Substantia nigra (tissue), 51 donors: ENCODE measurements at places on chromosomes 11 and 22.

DNA sequence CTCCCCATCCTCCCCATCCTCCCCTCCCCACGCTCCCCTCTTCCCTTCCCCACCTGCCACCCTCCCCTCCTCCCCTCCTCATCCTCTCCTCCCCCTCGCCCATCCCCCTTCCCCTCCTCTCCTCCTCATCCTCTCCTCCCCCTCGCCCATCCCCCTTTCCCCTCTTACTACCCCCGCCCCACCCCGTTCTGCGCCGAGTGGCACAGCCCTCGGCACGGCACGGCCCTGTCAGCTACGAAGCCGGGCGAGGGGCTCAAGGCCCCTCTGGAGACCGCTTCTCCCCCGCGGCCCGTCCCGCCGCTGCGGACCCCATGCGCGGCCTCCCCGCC lies 449.9 kb downstream of the OPCML start:
- DNase-seq, result peak; percentile 11

- DNase-seq, result no peak
These were observed 27.7 kb upstream of the RAB1B start for GRCh38 chr11:66240781-66241136.

GRCh38 chr11:95193541-95193940 lies 37.5 kb downstream of the SESN3 start:
- no peak for DNase-seq

DNA sequence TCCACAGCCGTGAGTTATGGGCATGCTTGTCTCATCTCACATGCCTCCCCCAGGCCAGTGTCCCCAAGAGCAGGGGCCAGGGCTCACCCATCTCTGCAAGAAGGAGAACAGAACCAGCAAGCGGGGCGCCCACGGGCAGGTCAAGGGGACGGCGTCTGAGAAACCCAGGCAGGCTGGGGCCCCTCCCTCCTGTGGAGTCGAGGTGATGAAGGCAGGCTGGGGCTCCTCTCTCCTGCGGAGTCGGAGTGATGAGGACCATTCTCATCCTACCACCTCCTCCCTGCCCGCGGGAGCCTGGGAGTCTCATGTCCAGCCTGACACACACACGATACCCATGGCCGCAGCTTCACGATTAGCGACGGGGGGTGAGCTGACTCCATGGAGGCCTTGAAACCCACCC lies 141.9 kb downstream of the CTTN start:
- no peak for DNase-seq

GRCh38 chr11:27716835-27717234 lies 16.6 kb upstream of the BDNF start:
- no peak for DNase-seq

DNA sequence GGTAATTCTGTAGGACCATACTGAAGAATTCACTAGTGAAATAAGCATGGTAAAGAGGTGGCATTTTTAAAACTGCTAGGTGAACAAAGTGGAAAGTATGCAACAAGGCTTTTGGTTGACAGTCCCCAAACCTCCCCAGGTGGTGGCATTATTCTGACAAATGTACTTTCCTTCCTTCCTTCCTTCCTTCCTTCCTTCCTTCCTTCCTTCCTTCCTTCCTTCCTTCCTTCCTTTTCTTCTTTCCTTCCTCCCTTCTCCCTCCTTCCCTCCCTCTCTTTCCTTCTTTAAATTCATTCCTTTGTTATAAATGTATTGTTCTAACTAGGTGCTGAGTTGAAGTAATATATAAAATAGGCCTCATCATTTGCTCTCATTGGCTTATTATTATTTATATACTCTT lies 284.7 kb upstream of the ANO5 start:
- DNase-seq, result no peak

- DNase-seq, result no peak
These were observed 9.4 kb downstream of the NCF4 start for GRCh38 chr22:36870250-36870649.

- DNase-seq, result no peak
These were observed 36.4 kb downstream of the DKK3 start for GRCh38 chr11:11971906-11972547.

DNA sequence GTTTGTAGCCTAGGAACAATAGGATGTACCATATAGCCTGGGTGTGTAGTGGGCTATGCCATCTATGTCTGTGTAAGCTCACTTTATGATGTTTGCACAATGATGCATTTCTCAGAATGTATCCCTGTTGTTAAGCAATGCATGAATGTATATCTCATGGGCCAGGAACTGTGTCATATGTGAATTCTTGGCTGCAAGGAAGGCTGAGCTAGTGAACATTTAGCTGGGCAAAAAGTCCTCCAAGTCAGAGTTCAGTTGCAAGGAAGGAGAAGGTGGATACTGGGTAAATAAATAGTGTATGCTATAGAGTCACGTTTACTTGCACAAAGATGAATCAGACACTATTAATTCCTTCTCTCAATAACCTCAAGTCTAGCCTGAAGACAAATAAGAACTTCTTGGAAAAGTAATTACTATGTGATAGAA lies 136.1 kb downstream of the EHF start:
- no peak for DNase-seq

- DNase-seq, result no peak
These were observed 6.9 kb downstream of the IGF2 start for GRCh38 chr11:2132246-2132645.

DNA sequence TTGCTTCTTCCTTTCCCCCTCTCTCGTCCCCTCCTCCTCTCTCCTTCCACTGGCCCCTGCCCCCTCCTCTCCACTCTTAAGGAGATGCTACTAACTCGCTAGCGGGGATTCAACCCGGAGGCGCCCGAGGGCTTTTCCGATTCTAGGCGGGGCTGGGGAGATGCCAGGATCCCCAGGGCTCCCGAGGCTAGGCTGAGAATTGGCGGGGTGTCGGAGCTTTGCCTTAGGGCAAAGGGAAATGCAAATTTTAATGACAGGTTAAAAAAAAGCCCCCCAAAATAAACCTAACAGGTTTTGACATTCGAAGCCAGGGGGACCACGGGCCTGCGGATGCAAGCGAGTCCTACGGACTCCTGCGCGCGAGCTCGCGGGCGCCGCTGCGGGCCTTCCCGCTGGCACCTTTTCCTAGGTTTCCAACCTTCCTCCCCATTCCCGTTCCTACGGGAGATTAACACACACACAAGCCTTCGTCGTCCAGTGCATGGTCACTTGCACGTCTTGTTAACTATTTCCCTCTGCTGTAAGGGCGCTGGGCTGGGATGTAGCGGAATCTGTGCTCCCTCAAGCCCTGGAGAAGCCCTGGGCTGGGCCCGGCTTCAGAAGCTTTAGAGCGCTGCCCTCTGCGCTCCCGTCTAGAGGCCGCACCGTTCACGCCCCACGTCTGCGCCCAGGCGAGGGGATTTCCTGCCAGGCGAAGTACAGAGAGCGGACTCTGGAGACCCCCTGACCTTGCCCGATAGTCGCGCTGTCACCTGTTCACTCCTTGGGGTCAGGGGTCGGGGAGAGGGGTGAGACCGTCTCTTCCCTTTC lies 729 bp upstream of the ALX4 start:
- DNase-seq, result no peak

DNA sequence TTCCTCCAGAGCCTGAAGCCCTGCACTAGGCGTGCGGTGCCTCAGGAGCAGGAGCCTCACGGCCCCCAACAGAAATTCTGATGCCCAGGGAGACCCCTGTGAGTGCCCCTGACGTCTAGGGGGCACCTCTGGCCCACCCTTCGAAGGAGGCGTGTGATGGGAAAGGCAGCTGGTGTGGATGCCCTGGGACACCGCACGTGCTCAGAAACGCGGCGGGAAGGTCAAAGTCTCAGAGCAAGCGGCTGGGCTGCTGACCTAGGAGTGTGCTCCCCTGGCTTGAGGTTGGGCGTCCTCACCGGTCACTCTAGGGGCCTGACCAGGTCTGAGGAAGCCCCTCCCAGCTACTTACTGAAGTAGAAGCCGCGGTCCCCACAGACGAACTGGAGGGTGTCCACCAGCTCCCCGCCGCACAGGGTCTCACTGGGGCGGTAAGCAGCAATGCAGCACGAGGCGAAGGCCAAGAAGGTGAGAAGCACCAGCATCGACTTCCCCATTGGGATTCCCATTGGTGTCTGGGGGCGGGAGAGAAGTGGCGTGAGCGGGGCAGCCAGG lies 4.1 kb downstream of the IGF2 start:
- DNase-seq, result no peak

- no peak for DNase-seq
These were observed 4.6 kb downstream of the PDGFD start for GRCh38 chr11:104159356-104159755.

DNA sequence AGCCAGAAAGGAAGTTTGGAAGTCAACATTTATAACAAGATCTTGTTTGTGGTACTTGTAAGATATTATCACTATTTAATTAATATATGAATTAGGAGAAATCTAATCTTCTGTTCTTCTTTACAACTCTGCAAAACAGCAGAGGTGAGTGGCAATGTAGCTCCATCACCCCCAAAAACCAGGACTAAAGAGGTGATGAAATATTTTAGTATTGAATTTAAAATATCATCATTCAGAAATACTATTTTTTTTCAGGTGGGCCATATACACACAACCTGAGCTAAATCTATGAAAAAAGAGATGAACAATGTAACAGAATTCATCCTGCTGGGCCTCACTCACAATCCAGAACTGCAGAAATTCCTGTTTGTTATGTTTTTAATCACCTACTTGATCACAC lies at the start of gene OR4C45:
TSS of gene OR4C45 (plus strand) at position 301 of the 400 bp plus-strand sequence.
- DNase-seq, result no peak

DNA sequence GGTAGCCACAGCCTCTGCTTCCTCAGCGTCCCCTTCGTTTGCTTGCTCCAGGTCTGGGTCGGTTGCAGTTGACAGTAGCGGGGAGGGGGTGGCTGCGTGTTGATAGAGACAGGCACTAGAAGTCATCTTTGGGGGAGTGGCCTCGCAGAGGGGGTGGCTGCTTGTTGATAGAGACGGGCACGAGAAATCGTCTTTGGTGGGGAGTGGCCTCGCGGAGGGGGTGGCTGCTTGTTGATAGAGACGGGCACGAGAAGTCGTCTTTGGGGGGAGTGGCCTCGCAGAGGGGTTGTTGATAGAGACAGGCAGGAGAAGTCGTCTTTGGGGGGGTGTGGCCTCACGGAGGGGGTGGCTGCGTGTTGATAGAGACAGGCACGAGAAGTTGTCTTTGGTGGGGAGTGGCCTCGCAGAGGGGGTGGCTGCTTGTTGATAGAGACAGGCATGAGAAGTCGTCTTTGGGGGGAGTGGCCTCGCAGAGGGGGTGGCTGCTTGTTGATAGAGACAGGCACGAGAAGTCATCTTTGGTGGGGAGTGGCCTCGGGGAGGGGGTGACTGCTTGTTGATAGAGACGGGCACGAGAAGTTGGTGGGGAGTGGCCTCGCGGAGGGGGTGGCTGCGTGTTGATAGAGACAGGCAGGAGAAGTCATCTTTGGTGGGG lies 328.3 kb downstream of the TBC1D22A start:
- no peak for DNase-seq

DNA sequence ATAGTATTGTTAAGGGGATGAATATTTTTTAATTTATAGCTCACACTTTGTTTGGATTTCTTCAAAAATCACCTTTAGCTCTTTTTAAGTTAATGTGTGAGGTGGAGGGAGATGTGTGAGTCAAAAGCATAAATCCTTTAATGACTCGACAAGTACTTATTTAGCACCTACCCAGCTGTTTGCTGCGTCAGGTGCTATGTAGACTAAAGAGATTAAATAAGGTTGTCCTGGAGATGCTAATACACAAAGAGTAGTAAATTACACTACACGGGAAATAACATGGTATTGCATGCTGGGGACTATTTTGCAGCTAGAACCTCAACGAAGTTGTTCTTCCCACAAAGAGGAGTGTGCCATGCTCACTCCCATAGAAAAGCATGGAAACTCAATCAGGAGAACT lies 583.3 kb upstream of the TENM4 start:
- no peak for DNase-seq

GRCh38 chr11:35262735-35263134 lies 123.8 kb downstream of the CD44 start:
- DNase-seq, result no peak

DNA sequence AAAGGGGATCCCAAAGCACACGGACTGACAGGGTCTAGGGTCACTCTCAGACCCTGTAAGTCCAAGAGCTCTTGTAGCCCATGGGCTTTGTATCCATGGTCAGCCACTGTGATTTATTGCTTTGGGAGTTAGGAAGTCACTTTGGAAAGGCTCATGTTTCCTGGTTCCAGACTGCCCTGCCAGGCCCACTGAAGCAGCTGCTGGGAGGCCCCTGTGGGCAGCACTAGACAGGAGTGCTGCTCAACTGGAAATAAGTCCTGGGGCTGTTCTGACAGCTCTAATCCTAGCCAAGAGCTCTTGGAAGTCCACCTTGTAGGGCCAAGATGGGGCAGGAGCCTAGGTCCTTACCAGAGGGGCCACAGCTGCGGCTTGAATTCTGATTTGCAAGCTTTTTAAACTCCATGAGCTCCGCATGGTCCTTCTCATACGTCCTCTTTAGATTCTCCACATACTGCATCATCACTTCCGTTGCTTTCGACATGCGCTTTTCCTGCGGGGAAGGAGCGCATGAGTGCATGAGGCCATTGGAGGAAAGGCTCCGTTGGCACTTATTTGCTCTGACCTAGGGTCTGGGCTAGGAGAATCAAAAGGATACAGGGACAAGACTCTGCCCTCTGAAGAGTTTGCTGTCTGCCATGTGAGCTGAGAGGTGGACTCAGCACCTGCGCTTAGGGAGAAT lies 32.2 kb upstream of the LYVE1 start:
- DNase-seq, result no peak

DNA sequence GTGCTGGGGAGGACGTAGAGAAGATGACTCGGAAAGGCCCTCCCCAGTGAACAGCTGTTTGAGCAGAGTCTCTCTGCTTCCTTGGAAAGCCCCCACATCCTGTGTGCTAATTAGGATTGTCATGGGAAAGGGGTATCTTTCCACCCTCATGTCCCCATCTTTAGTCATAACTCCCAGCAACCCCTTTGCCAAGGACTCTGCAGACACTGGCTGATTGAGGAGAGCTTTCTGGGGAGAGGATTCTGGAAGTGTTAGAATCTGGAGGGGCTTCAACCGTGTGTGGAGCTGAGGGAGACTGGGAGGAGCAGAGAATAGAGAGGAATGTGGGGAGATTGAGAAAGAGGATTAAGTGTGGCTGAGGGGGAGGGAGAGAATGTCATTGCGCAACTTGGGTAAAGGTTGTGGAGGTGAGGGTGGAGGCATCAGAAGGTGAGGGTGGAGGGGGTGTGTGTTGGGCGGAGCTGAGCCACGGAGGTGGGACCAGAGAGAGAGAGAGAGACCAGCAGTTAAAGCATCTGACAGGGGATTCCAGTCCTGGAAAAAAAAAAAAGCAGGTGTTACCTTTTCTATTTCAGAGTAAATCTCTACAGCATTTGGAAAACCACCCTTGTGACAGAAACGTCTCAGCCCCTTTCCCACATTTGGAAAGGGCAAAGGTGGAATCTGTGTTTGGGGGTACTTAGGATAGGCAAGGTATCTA lies 2.2 kb downstream of the DTX4 start:
- DNase-seq, result no peak

GRCh38 chr22:46473021-46473779 lies 64.2 kb downstream of the CELSR1 start:
- no peak for DNase-seq

DNA sequence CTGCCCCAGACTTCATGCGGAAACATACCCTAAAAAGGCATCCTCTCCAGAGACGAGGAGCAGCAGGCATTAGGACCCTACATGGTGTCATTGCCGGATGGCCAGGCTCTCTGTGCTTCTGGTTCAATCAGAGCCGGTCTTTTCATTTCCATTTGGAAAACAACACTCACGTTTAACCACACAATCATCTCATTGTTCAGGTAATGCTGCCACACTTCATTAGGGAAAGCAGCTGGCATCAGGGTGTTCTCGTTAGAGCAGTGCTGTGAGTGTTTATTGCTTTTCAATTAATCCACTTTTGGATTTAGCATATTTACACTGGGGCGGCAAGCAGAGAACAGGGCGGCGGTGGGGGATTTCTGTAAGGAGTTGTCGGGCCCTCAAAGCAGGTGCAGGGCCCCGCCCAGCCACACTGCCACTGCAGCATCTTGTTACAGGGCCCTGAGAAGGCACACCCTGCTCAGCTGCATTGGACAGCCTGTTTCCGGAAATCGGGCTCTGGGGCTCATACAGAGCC lies 338.6 kb downstream of the SHANK2 start:
- DNase-seq, result no peak
